ENCODE measurements at places on chromosomes 2 and 18. TPM values are rescaled to one million over a fixed set of nuclear protein-coding genes. Genes with fewer than 3 reads are reported as not detected.

DNA sequence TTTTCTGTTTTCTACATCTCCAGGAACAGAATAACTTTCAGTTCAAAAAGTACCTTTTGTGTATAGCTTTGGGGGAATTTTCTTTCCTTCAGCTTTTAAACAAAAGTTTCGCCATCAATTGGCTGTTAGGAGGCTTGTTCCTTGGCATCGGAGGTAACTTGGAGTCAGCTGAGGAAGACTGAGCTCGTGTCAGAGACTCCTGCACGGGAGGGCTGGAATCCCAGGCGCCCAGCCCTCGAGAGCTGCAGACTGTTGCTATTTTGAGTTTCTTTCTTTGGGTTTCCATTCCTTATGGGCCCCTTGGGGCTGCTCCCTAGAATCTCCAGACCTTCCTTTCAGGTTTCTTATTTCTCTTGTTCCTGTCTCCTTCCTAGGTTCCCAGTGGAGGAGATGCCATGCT is 8.1 kb downstream of the EMILIN2 start:
- H3K4me1 ChIP-seq: peaks cover 9% of the 10 kb centered on the region
- peaks cover 3% of the 10 kb centered on the region for H3K27me3 ChIP-seq
- no peaks in the 10 kb centered on the region for H3K36me3 ChIP-seq
- H3K27ac ChIP-seq: no peak overlapping the region
- peak; percentile 22 for DNase-seq

Gene NEUROD1
- total RNA-seq: not detected

GRCh38 chr2:907706-908105 is 42.9 kb upstream of the SNTG2 start:
- H3K4me3 ChIP-seq: no peak overlapping the region
- H3K36me3 ChIP-seq: no peaks in the 10 kb centered on the region
- no peaks in the 10 kb centered on the region for H3K27me3 ChIP-seq
- H3K27ac ChIP-seq: no peak overlapping the region

Gene RESP18
- not detected for total RNA-seq
